Midbrain (tissue), 1 donor: ENCODE measurements at places on chromosomes 7 and 10.

- peak; percentile 40 for DNase-seq
Observed at GRCh38 chr7:108404509-108405420, 51.5 kb downstream of the NRCAM start.

- DNase-seq = no peak
Observed at GRCh38 chr7:48305661-48306060, 134.4 kb downstream of the ABCA13 start.

DNA sequence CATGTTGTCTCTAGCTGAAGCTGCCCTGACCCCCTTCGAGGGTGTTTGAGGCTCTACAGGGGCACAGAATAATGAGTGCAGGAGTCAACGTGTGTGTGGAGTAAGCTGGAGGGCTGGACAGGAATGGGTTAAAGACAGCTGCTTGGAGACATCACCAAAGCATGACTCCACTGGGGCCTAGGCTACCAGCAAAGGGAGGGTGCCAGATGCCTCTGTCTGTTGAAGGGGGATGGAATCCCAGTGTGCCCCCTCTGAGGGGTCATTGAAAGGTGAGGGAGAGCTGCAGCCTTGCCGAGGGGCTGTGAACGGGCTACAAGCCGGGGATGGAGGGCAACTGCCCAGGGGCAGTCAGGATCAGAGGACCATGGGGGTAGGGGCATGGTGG, 51.7 kb upstream of the PODXL start:
- DNase-seq = peak; percentile 32

- no peak for DNase-seq
Observed at GRCh38 chr7:601595-602340, 82.1 kb upstream of the PDGFA start.

DNA sequence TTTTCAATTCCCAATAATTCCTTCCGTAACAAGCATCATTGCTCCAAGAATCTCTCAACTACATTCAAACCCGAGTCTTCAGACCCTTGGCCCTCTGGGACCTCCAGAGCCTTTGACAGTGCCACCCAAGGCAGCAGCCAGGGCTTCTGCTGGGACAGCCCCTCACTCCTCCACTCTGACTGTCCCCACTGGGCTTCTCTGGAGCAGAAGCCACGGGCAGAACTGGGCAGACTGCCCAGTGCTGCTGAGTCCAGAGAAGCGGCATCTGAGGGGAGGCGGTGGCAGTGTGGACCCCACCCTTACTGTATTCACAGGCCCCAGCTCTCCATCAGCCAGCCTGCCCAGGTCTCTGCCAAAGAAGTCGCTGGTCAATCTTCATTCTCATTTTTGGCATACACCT, 8.8 kb downstream of the CYREN start:
- no peak for DNase-seq

DNA sequence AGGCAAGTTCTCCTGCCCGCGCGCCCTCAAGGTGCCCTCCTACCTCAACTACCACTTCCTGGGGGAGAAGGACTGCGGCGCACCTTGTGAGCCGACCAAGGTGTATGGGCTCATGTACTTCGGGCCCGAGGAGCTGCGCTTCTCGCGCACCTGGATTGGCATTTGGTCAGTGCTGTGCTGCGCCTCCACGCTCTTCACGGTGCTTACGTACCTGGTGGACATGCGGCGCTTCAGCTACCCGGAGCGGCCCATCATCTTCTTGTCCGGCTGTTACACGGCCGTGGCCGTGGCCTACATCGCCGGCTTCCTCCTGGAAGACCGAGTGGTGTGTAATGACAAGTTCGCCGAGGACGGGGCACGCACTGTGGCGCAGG, 1.4 kb downstream of the FZD1 start:
- no peak for DNase-seq

- DNase-seq = peak; percentile 33
Observed at GRCh38 chr10:58531084-58531695, 18.5 kb downstream of the BICC1 start.

DNA sequence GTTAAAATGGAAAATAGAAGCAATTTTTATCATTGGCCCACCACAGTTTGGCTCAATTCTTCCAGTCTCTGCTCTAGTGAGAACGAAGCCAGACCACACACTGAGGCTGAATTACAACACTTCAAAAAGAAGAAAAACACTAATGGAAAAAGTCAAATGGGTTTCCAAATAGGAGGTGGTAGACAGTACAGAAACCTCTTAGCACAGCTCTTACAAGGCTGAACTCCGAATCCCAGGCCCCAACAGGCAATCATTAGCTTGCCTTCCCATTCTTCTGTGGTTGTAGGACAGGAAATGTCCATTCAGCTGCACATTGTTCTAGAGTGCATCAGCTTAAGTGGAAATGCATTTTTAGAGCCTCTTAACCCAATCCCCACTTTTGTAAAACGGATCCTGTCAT, 115.1 kb upstream of the MEOX2 start:
- DNase-seq = no peak

DNA sequence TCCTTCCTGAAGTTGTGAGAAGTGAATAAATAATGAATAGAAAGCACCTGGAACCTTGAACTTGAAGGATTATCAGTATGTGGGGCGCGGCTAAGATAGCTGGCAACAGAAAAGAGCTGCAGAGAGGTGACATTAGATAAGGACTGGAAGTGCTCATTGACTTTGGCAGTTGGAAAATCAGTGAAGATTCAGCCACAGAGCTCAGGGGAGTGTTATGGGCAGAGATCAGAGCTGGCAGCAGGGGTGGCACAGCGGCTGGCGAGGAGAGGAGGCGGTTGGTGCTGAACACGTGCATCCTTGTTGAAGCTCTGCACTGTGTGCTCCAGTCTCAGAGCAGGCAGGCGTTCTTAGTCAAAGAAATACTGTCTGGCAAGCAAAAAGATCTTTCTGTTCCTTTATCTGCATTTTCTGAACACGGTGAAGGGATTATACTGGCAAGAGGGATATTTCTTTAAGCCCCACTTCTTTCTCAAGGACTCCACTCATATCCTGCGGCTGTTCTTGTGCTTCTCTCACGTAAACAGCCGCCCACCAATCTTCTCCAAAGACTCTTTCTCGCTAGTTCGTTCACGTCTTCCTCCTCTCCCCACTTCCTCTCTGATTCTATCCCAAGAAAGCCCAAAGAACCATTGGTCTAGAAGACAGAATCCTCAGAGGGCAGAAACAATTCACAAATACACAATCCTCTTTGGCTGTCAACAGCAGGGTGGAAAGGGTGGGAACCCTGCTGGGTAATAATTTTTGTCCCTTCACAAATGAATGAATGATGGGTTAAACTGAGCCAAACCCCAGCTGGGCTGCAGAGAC, 38.6 kb upstream of the ADD3 start:
- DNase-seq = peak; percentile 30

DNA sequence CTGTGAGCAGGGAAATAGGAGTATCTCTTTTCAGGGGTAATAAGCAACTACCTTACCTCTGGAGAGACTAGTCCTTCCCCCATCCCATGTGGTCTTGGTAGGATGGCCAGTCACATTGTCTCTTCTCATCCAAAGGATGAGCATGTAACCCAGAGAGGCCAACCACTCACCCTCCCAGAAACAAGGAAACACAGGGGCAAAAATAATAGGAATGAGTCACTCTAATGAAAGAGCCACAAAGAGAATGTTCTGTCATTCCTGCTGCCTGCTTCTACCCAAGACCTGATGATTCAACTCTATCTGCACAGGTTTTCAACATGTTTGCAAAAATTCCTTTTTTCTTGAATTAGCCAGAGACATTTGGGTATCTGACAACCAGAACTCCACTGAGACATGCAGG, 99.3 kb upstream of the NFE2L3 start:
- DNase-seq = no peak

DNA sequence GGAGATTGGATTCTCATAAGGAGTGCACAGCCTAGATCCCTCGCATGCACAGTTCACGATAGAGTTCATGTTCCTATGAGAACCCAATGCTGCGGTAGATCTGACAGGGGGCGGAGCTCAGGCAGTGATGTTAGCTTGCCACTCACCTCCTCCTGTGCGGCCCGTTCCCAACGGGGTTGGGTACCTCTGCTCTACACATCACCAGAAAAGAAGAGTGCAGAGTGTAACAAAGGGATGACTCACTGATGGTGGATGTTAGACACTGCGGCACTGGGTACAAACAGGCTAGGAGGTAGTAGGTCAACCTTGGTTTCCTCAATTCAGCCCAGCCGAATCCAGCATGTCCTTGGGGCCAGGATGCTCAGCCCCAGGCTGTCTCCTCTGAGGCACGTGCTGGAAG, 66.8 kb upstream of the CHST15 start:
- no peak for DNase-seq

GRCh38 chr10:77715088-77715487, 77.5 kb upstream of the KCNMA1 start:
- no peak for DNase-seq

DNA sequence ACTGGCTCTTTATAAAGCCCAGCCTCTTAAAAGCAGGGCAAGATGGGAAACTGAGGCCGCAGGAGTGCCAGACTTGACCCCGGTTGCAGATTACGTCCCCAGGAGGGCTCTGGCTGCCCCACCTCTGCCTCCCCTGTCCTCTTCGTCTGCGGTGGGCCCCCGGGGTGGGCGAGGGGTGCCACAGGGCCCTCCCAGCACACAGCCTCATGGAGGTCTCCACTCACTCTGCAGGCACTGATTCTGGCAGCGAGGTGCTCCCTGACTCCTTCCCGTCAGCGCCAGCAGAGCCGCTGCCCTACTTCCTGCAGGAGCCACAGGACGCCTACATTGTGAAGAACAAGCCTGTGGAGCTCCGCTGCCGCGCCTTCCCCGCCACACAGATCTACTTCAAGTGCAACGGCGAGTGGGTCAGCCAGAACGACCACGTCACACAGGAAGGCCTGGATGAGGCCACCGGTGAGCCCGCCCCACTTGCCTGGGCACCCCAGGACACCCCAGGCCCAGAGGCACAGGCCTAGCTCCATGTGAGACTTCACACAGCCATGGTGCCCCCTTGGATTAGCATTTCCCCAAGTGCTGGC, 39.4 kb upstream of the SLC29A3 start:
- no peak for DNase-seq

DNA sequence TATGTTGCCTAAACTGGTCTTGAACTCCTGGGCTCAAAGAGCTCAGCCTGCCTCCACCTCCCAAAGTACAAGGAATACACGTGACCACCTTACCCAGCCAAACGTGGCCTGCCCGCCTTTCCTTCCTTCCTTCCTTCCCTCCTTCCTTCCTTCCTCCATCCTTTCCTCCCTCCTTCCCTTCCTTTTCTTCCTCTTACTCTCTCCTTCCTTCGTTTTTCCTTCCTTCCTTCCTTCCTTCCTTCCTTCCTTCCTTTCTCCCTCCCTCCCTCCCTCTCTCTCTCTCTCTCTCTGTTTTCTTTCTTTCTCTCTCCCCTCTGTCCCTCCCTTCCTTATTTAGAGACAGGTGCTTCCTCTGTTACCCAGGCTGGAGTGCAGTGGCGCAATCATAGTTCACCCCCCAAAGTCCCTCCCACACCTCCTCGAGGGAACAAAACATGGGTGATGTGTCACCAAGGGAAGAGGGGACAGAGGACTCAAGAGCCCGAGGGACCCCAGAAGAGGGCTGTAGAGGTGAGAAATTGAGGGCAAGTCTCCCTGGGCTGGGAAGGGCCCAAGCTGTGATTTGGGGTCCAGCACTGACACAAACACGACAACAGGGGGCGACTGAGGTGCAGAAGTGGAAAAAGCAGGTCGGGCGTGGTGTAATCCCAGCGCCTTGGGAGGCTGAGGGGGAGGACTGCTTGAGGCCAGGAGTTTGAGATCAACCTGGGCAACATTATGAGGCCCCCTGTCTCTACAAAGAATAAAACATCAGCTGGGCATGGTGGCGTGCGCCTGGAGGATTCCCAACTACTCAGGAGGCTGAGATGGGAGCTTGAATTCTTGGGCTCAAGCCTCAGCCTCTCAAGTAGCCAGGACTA, 28.1 kb downstream of the EPHB4 start:
- peak; percentile 0 for DNase-seq

GRCh38 chr7:121079425-121080169, 91.1 kb downstream of the CPED1 start:
- DNase-seq = no peak

- DNase-seq = no peak
Observed at GRCh38 chr10:19845503-19846368, 29.5 kb downstream of the PLXDC2 start.

- DNase-seq = no peak
Observed at GRCh38 chr10:28331841-28332240, 29.0 kb upstream of the MPP7 start.

- DNase-seq = no peak
Observed at GRCh38 chr10:15486404-15486803, 115.3 kb upstream of the FAM171A1 start.

- DNase-seq = no peak
Observed at GRCh38 chr7:46970476-46970875, 611.4 kb downstream of the TNS3 start.

DNA sequence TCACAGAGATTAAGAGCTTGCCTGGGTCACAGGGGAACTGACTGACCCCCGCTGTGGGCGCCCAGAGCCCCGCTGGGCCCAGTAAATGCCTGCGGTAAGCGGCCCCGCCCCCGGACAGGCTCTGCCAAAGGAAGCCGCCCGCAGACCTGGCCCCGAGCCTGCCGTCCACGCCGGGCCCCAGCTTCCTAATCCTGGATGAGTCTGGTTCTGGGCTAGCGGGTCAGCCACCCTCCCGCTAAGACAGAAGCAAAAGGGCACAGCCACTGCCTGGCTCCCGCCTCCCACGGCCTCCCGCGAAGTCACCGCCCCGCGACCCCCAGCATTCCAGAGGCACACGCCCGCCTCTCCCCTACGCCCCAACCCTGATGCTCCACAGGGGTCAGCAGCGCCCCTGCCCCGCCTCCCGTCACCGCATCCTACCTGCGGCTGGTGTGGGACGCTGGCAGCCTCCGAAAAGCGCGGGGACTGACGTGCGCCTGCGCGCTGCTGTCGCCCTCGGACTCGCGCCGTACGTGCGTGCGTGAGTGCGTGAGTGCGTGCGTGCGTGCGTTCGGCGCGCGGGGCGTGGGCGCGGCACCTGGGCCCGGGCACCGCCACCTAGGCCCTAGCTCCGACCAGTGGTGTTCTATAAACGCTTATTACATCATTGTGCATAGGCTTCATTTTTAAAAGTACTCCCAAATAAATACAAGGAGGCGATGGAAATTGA, at the start of gene FIGNL1:
TSS of gene FIGNL1 (minus strand) at position 470 of the 709 bp plus-strand sequence. CDS start 3,063 bp downstream, outside the sequence.
- peak; percentile 69 for DNase-seq

GRCh38 chr7:20131776-20132175, 85.4 kb downstream of the MACC1 start:
- DNase-seq = no peak

DNA sequence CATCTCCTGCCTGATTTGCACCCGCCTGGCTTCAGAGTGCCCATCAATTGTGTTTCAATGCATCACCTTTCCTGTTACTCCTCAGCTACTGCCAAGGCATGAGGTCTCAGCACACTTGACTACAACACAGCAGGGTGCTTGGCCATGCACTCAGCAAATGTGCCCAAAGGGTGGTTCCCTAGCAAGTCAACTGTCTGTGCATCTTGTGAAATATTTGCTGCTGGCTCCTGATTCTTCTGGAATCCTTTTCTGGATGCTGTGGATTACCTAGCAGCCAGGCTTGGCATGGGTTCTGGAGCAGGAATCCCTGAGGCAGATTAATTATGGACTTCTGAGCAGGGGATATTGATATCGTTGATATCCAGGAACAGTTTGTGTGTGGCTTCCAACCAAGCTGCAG, 662.6 kb upstream of the MGMT start:
- DNase-seq = no peak

DNA sequence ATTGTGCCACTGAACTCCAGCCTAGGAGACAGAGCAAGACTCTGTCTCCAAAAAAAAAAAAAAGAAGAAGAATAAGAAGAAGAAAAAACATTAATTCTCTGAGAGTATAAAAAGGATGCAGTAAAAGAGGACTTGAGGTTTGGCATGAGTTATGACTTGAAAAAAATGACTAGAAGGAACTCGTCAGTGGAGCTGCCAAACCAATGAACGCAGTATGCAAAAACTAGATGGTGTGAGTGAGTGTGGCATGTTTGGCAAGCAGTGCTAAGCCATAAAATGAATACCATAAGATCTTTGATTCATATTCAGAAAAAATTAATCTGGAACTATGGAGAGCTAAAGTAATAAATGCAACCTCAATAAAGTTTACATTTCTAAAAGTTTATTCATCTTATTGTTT, 68.6 kb upstream of the MEOX2 start:
- no peak for DNase-seq
